ENCODE measurements at places on chromosomes 5 and 9.

DNA sequence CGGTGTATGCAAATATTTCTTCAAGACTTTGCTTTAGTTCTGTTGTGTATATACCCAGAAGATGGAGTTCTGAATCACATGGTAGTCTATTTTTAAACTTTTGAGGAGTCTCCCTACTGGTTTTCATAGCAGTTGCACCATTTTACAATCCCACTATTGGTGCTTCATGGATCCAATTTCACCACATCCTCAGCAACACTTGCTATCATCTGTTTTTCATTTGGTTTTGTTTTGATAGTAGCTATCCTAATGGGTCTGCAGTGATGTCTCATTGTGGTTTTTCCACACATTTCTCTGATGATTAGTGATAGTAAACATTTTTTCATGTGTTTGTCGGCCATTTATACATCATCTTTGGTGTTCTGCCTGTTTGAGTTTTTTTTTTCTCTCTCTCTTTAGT lies 1339.3 kb downstream of the EFNA5 start:
- no peak for DNase-seq

DNA sequence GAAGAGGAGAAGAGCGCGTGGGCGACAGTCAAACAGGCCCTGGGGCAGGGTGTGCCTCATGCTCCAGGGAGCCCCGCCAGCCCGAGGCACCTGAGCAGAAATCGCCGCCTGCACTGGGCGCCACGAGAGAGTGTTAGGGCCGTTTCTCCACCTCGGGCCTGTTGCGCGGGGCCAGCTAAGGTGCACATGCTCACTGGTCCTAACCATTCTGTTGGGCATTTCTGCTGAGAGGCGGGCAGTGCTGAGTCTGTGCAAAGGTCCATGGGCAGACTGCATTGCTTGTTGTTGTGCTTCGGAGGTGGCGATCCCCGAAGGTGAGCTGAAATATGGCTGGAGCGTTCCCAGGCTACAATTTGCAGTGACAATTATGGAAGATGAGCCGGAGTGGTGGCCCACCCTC lies 367.8 kb upstream of the SPATA31A5 start:
- DNase-seq, result no peak

DNA sequence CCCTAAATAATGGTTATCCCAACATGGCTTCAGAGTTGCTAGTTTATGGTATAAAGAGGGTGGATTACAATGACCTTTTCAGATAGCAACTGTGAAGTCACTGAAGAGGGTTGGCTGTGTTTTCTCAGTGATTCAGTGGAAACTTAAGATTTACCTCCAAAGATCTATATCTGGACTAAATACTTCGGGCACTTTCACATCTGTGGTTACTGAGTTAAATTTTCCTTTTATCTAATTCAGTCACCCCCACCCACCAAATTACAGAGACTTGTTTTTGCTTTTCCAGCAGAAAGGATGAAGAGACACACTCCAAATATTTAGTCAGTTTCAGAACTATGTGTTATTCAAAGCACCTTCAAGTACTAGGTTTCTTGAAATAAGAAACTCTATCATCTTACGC lies 573.2 kb downstream of the CCDC171 start:
- no peak for DNase-seq

DNA sequence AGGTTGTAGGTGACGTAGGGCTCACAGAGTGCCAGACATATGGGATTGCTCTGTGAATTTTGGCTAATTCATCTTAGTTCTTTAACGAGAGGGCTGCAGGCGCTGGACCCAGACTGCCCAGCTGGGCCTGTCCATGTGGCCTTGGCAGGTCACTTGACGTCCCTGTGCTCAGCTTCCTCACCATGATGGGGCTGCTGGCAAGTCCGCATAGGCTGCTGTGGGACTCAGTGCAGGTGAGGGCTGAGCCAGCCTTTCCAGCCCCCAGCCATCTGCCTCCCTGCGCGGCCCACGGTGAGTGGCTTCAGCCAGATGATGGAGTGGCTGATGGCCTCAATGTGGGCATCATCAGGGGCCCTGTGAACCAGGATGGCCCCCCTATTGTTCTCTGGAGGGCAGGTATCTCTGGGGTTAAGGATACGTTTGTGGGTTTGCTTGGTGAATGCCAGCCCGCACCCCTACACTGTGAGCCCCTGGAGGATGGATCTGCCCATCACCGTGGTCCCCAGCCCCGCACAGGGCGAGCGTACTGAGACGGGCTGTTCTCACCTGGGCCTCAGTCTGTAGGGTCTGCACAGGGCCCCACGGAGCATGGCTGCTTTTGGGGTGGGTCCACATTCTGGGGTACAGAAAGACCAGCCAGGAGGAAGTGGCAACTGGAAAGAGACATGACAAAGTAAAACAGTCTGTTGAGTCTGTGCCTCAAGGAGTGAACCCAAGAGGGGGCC lies 3.7 kb downstream of the CARD19 start:
- no peak for DNase-seq

- DNase-seq, result no peak
Measured at GRCh38 chr9:70073193-70073592, 29.5 kb downstream of the MAMDC2 start.

DNA sequence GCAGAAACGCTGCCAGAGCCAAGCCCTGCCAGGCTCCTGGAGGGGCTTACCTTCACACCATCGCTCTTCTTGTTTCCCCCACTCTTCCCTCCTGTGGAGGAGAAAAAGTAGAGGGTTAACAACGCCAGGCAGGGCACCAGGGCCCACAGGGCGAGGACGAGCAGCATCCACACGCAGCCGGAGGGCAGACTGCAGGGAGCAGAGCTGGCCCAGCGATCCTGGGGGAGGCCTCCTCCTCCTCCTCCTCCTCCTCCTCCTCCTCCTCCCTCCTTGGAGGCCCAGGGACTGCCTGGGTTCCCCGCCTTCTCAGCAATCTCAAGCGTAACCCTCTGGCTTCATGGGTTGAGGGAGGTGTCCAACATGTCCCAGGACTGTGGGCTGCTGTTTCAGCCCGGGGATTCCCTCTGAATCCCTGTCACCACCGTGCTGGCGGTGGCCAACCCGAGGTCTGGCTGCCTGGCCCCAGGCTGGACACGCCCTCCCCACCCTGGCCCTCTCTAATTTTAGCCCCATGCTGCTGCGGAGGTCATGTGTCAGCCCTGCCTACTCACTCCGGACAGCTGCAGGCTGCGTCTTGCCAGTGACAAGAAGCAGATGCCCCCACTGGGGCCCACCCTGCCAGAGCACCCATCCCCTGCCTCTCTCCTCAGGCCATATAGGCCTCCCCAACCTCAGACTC lies 44.3 kb downstream of the CAMK2A start:
- DNase-seq, result no peak

DNA sequence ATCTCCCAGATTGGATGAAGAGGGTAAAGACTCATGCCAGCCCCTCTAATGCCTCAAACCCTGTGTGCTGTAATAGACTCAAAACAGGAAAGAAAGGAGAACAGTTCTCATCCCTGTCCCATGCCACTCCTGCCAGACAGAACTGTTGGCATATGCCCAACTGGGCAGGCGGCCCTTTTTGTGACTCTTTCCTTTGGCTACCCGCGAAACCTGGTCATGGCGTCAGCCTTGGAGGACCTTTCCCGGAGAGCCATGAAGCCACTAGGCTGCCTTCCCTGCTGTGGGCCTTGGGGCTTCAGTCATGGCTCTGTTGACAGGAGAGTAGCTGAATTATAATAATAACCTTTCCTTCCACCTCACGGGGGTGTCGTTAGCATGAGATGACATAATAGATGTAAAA lies 75.9 kb upstream of the SEMA6A start:
- DNase-seq, result no peak

GRCh38 chr9:4082948-4083347 lies 216.9 kb downstream of the GLIS3 start:
- no peak for DNase-seq

- no peak for DNase-seq
Measured at GRCh38 chr5:175385691-175386362, 58.2 kb downstream of the DRD1 start.

DNA sequence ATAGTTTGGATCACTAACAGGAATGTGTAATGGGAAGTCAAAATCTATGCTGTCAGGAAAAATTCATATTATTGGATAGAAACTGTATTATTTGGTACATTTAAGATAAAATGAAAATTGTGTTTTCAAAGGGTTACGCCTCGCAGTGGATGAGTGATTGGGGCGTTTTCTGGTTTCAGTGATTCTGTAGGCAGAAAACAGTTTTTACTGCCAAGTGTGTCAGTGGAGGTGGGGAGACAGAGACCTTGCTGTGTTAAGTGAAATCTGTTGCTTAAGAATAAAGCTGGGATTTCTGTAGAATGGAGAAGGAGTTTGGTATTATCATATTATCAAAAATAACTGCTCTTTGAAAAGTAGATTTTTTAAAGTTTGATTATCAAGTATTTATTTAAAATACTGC lies 69.7 kb downstream of the GHR start:
- DNase-seq, result no peak

DNA sequence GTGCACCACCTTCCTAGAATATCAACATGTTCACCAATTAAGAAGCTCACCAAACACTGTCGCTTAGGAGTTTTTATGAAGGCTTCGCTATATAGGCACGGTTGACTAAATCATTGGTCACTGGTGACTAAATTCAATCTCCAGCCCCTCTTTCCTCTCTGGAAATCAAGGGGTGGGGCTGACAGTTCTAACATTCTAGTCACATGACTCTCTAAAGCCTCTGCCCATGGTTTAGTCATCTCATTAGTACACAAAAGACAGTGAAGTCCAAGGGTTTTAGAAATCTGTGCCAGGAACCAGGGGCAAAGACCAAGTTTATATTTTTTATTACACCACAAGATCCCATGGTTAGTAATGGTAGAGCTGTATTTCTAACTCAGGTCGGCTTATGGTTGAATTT lies 243.2 kb downstream of the ELAVL2 start:
- no peak for DNase-seq

- no peak for DNase-seq
Measured at GRCh38 chr9:68947015-68947414, 66.9 kb downstream of the PRKACG start.

DNA sequence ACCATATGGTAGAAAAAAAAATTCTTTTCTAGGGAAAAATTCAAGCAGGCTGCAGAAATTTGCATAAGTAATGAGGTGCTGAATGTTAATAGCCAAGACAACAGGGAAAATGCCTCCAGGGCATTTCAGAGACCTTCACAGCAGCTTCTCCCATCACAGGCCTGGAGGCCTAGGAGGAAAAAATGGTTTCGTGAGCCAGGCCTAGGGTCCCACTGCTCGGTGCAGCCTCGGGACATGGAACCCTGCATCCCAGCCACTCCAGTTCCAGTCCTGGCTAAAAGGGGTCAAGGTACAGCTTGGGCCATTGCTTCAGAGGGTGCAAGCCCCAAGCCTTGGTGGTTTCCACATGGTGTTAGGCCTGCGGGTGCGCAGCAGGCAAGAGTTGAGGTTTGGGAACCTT lies 436.0 kb upstream of the SMC2 start:
- no peak for DNase-seq

GRCh38 chr9:7139886-7140285 lies 382.1 kb downstream of the KDM4C start:
- no peak for DNase-seq

GRCh38 chr5:114702136-114702535 lies 340.3 kb downstream of the KCNN2 start:
- no peak for DNase-seq

DNA sequence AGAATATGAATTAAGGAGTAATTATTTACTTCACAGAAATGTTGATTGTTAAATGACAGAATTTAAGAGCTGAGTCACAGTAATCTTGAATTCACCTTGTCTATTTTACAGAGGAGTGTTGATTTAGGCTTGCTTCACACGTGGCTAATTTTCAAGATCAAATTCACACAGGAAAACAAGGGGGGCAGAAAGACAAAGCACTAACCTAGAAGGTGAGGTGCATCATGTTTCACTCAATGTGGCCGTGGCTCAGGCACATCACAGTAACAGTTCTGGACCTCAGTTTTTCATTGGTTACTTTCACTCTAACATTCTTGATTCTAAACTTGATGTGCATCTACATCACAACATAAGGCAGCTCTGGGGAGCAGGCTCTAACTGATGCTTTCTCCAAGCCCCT lies 69.6 kb upstream of the GNAQ start:
- no peak for DNase-seq

DNA sequence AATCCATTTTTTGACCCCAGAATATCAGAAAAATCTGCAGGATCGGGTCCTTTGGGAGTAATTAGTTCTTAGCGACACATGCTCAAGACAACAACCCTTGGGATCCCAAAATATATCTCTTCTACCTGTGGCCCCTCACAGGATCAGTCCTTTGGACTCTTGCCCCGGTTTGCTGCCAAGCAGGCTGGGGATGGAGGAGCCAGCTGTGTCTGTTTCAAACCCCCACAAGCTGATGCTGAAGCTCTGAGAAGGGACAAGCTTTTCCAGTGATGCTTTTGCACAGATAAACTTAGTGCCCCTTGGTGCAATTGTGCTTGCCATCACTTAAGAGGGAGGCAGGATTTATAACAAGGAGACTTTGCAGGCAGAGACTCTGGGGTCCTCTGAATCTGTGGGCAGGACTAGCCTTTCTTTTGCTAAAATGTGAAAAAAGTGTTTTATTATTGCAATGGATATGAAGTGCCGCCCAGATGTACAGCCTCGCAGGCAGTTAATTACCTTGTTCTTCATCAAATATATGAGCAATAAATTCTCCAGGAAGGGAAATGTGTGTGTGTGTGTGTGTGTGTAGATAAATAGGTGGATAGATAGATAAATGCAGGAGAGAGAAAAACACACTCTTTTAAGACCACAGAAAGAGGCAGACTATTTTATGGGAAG lies 9.6 kb upstream of the LHX2 start:
- DNase-seq, result no peak

DNA sequence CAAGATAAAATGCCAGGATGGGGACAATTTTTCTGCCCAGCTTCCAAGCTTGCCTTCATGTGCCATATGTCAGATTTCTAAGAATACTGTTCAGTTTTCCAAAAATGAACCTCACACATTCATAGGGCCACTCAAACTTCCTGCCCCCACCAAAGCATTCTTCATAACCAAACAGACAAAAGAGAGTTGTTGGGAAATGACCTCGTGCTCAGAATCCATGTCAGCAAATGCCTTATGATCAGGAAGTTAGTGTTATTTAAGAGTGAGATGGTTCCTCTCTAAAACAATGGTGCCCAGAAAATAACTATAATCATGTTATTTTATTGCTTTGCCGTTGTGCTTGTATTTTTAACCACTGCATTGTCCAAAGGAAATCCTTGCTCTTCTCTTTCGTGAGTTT lies 208.2 kb downstream of the ZNF608 start:
- DNase-seq, result no peak

- DNase-seq, result no peak
Measured at GRCh38 chr5:79547982-79548381, 34.0 kb upstream of the HOMER1 start.

DNA sequence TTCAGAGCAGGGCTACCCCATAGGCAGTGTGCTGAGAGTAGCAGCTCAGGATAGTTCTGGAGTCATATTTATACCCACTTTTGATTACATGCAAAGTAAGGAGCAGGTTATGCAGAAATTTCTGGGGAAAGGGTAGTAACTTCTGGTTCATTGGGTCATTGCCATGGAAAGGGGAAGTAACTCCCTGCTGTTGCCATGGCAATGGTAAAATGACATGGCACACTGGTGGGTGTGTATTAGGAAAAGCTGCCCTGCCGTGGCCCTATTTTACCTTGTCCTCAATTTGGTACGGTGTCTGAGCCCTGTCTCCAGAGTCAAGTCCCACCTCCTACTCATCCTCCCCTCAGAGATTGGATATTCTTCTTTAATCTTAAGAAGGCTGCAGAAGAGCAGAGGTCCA lies 526.7 kb upstream of the TYRP1 start:
- DNase-seq, result no peak

GRCh38 chr5:172695232-172696054 lies 54.4 kb downstream of the NEURL1B start:
- no peak for DNase-seq

All from effector memory CD4-positive, alpha-beta T cell (primary cell).